ENCODE measurements at places on chromosomes 13 and 19. TPM values are rescaled to one million over a fixed set of nuclear protein-coding genes. Genes with fewer than 3 reads are reported as not detected.

LRRC8E gene
- total RNA-seq = 5.5 TPM

ZNF667 gene
- total RNA-seq = not detected

ASF1B gene
- total RNA-seq = 30.7 TPM

TEX29 gene
- not detected for total RNA-seq

TICAM1 gene
- total RNA-seq = 9.6 TPM

WDR87 gene
- total RNA-seq = not detected

ZNF888 gene
- total RNA-seq = not detected

GARIN5A gene
- total RNA-seq = 2.2 TPM

LILRB2 gene
- 0.09 TPM for total RNA-seq

CYTH2 gene
- 58.3 TPM for total RNA-seq

CLDND2 gene
- 3.3 TPM for total RNA-seq

OPA3 gene
- 18.5 TPM for total RNA-seq

C5AR2 gene
- 11.9 TPM for total RNA-seq

IZUMO2 gene
- total RNA-seq = not detected

LGALS14 gene
- total RNA-seq = not detected

IL17D gene
- total RNA-seq = 1.5 TPM

MUC16 gene
- 0.03 TPM for total RNA-seq

KLK1 gene
- total RNA-seq = 0.28 TPM

KIR3DL1 gene
- total RNA-seq = not detected

MAST1 gene
- 1.8 TPM for total RNA-seq

NDUFA11 gene
- 291 TPM for total RNA-seq

Data from A549 treated with AZD2906 at 1 μM for 4 hours (cell line).